B cell (primary cell): ENCODE measurements at places on chromosomes 7 and 10.

DNA sequence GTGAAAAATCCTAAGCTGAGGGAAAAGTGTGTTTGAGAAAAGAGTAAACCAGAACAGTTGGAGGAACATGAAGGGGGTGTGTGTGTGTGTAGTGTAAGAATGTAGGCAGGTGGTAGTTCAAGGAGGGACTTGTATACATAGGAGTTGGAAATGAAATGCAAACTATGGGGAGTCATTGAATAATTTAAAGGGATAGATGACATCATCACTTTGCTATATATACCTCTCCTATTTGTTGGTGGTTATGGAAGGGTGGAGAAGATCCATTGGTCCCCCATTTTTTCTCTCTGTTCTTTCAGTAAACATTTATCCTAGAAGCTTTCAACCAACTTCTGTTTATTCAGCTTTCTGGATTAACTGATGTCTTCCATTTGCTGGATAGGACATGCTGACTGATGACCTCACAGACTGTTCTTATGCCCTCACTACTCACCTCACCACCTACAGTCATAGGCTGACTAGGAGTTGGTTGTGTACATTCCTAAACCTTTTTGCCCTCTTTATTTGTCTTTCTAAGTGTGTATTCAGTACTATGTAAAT lies 20.8 kb downstream of the PPP1R9A start:
- H3K27me3 ChIP-seq = no peaks in the 10 kb centered on the region
- H3K36me3 ChIP-seq = no peaks in the 10 kb centered on the region
- DNase-seq = no peak
- H3K4me1 ChIP-seq = peaks cover 6% of the 10 kb centered on the region
- H3K27ac ChIP-seq = no peak overlapping the region

- no peak overlapping the region for H3K27ac ChIP-seq
- no peaks in the 10 kb centered on the region for H3K36me3 ChIP-seq
- no peak overlapping the region for H3K4me3 ChIP-seq
- no peaks in the 10 kb centered on the region for H3K27me3 ChIP-seq
Observed at GRCh38 chr10:51487576-51487975, 211.8 kb downstream of the CSTF2T start.

- H3K27ac ChIP-seq = no peak overlapping the region
- no peaks in the 10 kb centered on the region for H3K4me1 ChIP-seq
- H3K4me3 ChIP-seq = no peak overlapping the region
- DNase-seq = no peak
Observed at GRCh38 chr10:117492504-117492903, 50.0 kb upstream of the EMX2 start.

GRCh38 chr10:11404901-11405300 lies 206.5 kb downstream of the USP6NL start:
- H3K27me3 ChIP-seq = no peaks in the 10 kb centered on the region
- peak; percentile 25 for DNase-seq
- peaks cover 64% of the 10 kb centered on the region for H3K4me1 ChIP-seq
- no peak overlapping the region for H3K4me3 ChIP-seq

GRCh38 chr10:53003094-53003493 lies 230.5 kb upstream of the MBL2 start:
- H3K27me3 ChIP-seq = no peaks in the 10 kb centered on the region
- no peak overlapping the region for H3K27ac ChIP-seq
- no peaks in the 10 kb centered on the region for H3K36me3 ChIP-seq
- H3K4me1 ChIP-seq = no peaks in the 10 kb centered on the region

DNA sequence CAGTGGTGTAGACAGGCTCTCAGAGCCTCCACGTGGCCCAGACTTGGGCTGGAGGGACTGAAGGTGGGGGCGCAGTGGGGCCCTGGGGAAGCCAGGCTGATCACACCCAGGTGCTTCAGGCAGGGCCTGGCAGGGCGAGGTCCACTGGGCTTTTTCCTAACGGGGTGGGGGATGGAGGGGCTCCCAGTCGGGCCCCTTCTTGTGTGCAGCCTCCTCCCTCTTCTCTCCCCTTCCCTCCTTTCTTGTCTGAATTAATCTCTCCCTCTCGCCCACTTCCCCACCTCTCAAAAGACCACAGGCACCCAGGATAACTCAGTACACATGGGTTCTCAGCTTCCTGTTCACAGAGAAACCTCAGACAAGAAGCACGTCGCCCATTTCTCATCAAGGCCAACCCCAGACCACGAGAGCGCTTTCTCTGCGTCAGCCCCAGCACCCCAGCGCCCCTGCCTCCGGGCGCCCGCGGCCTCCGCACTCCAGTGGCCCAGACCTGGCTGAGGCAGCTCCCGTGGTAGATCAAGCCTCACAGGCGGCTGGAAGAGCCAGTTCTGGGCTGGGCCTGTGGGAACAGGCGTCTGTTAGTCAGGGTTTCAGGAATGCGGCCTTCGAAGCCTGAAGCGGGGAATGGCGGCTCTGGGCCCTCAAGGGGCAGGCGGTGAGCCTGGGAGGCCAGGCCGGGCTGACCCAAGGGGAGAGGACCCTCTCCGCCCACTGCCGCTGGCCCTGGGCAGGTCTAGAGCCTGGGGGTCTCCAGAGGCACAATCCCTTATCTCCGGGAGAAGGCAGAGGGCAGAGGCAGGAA lies 50.6 kb downstream of the PWWP2B start:
- H3K27ac ChIP-seq = peak overlapping the region; percentile 89
- no peaks in the 10 kb centered on the region for H3K36me3 ChIP-seq
- H3K4me1 ChIP-seq = peaks cover 65% of the 10 kb centered on the region
- peak; percentile 89 for DNase-seq
- H3K27me3 ChIP-seq = no peaks in the 10 kb centered on the region

- DNase-seq = no peak
- no peaks in the 10 kb centered on the region for H3K36me3 ChIP-seq
- no peak overlapping the region for H3K27ac ChIP-seq
- no peaks in the 10 kb centered on the region for H3K4me1 ChIP-seq
- H3K4me3 ChIP-seq = no peak overlapping the region
Observed at GRCh38 chr7:112362053-112362650, 88.1 kb upstream of the IFRD1 start.

DNA sequence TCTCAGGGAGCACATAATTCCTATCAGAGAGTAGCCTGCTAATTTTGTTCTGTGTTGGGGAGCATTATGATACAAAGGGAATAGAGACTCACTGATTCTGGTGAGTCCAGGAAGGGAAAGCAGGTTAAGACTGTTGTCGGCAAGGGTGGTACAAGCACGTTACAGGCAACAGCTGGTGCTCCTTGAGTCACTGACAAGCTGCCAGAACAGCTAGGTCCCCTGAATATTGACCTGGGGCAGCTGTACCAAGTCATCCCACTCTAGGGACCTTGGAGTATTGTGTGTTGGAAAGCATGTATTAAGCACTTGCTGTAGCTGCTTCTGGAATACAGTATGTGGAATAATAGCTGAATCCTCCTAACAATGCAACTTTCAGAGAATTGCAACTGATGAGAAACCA lies 37.0 kb upstream of the GLCCI1 start:
- H3K36me3 ChIP-seq = no peaks in the 10 kb centered on the region
- H3K27me3 ChIP-seq = no peaks in the 10 kb centered on the region
- H3K27ac ChIP-seq = no peak overlapping the region
- H3K4me3 ChIP-seq = no peak overlapping the region
- no peaks in the 10 kb centered on the region for H3K4me1 ChIP-seq

- no peak overlapping the region for H3K4me3 ChIP-seq
- no peaks in the 10 kb centered on the region for H3K36me3 ChIP-seq
Observed at GRCh38 chr10:20485554-20485953, 411.6 kb downstream of the NEBL start.

- H3K4me3 ChIP-seq = no peak overlapping the region
- H3K27me3 ChIP-seq = no peaks in the 10 kb centered on the region
- H3K4me1 ChIP-seq = no peaks in the 10 kb centered on the region
- H3K27ac ChIP-seq = no peak overlapping the region
- DNase-seq = no peak
- H3K36me3 ChIP-seq = no peaks in the 10 kb centered on the region
Observed at GRCh38 chr7:94274828-94275227, 119.9 kb upstream of the COL1A2 start.

GRCh38 chr7:1369916-1370657 lies 89.2 kb downstream of the MICALL2 start:
- H3K36me3 ChIP-seq = no peaks in the 10 kb centered on the region
- no peaks in the 10 kb centered on the region for H3K4me1 ChIP-seq
- no peak overlapping the region for H3K4me3 ChIP-seq
- H3K27ac ChIP-seq = no peak overlapping the region

DNA sequence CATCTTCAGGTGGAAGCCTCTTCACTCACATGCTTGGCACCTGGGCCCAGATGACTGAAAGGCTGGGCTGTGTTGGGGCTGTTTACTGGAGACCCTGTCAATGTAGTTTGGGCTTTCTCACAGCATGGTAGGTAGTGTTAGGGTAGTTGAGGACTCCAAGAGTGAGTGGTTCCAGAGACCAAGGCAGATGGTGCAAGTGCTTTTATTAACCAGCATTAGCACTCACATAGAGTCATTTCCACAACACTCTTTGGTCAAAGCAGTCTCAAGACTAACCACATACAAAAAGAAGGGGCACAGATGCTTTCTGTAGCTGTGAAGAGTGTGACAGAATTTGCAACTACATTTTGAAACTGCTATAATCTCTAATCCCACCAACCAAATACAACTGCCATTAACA lies 135.0 kb downstream of the RTKN2 start:
- H3K36me3 ChIP-seq = no peaks in the 10 kb centered on the region
- H3K27me3 ChIP-seq = no peaks in the 10 kb centered on the region
- no peak overlapping the region for H3K27ac ChIP-seq
- H3K4me1 ChIP-seq = no peaks in the 10 kb centered on the region
- DNase-seq = no peak

- H3K36me3 ChIP-seq = peaks cover 11% of the 10 kb centered on the region
- no peak overlapping the region for H3K4me3 ChIP-seq
- H3K27ac ChIP-seq = no peak overlapping the region
- DNase-seq = no peak
Observed at GRCh38 chr7:92614660-92615174, 24.5 kb upstream of the FAM133B start.

- no peaks in the 10 kb centered on the region for H3K36me3 ChIP-seq
- no peak overlapping the region for H3K27ac ChIP-seq
- peaks cover 13% of the 10 kb centered on the region for H3K27me3 ChIP-seq
- H3K4me1 ChIP-seq = no peaks in the 10 kb centered on the region
- H3K4me3 ChIP-seq = no peak overlapping the region
Observed at GRCh38 chr7:142556740-142557139, 192.5 kb upstream of the PRSS1 start.

DNA sequence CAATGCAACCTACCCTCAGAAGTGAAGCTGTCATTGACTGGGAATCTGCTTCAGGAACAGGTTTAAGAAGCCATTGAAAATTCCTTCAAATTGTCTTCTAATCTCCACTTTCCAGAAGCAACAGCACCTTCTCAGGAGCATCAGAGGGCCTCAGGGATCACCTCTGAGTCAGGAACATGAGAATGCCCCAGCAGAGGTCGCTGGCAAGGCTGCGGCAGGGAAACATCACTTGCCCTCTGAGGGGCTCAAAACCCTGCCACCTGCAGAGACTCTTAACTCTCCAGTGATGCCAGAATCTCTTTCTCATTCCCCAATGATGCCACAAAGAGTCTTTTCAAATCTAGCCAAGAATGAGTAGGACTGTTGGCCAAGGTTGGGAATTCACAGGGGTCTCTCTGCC lies 5.9 kb upstream of the MAPK8 start:
- H3K4me1 ChIP-seq = no peaks in the 10 kb centered on the region
- no peak overlapping the region for H3K4me3 ChIP-seq
- DNase-seq = no peak
- H3K27ac ChIP-seq = no peak overlapping the region
- no peaks in the 10 kb centered on the region for H3K36me3 ChIP-seq
- no peaks in the 10 kb centered on the region for H3K27me3 ChIP-seq

DNA sequence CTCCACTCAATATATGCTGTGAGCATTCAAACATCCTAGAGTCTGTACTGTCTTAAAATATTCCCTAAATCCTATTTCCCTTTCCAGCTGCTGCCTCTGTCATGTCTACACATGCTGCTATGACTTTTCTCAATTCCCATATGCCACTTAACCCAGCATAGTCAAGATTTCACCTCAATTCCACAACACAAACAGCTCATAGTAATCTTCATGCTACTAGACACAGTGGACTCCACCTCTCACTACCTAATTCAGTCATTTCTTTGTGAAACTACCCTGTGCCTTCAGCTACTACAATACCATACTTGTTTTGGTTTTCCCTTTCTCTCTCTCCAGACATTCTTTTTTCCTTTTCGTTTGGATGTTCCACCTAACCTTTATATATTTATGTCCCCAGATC lies 45.5 kb downstream of the GSAP start:
- H3K4me3 ChIP-seq = no peak overlapping the region
- H3K36me3 ChIP-seq = peaks cover 70% of the 10 kb centered on the region
- no peaks in the 10 kb centered on the region for H3K27me3 ChIP-seq
- no peak for DNase-seq

- H3K27ac ChIP-seq = no peak overlapping the region
- DNase-seq = no peak
- no peak overlapping the region for H3K4me3 ChIP-seq
- H3K36me3 ChIP-seq = no peaks in the 10 kb centered on the region
- no peaks in the 10 kb centered on the region for H3K27me3 ChIP-seq
- no peaks in the 10 kb centered on the region for H3K4me1 ChIP-seq
Observed at GRCh38 chr10:73552819-73553715, 38.1 kb downstream of the USP54 start.

- no peak overlapping the region for H3K4me3 ChIP-seq
- DNase-seq = no peak
- no peak overlapping the region for H3K27ac ChIP-seq
Observed at GRCh38 chr10:60892571-60892970, 51.4 kb downstream of the RHOBTB1 start.

- H3K27me3 ChIP-seq = no peaks in the 10 kb centered on the region
- no peak overlapping the region for H3K4me3 ChIP-seq
- no peaks in the 10 kb centered on the region for H3K4me1 ChIP-seq
- no peak overlapping the region for H3K27ac ChIP-seq
Observed at GRCh38 chr10:77744245-77744644, 106.6 kb upstream of the KCNMA1 start.

DNA sequence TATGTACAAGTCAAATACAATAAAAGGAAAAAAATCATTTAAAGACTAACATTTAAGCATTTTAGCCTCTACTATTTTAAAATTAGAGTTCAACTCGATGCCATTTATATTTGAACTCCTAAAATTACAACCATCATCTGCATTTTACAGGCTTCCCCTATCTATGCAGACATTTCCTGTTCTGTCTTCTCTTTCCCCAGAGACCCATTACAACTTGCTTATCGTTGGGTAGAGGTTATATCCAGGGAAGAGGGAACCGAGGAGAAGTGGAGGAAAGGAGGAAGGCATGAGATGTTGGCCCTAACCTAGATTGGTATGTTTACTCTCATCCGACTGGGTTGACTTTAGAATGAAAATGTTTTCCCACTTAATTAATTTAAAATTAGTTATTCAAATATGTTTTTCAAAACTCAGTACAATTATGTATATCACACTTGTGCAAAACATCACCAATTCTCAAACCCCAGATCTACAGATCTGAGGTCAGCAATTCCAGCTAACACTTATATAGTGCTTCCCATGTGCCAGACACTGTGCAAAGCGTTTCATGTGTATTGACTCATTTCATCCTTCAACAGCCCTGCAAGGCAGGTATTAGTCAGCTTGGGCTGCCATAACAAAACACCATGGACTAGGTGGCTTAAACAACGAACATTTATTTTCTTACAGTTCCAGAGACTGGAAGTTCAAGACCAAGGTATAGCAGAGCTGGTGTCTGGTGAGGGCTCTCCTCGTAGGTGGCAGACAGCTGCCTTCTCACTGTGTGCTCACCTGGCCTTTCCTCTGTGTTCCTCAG lies 27.3 kb upstream of the HERPUD2 start:
- H3K27me3 ChIP-seq = no peaks in the 10 kb centered on the region
- H3K4me1 ChIP-seq = peaks cover 57% of the 10 kb centered on the region
- H3K4me3 ChIP-seq = no peak overlapping the region
- H3K27ac ChIP-seq = peak overlapping the region; percentile 62
- H3K36me3 ChIP-seq = no peaks in the 10 kb centered on the region

GRCh38 chr7:92588561-92588960 lies 1.6 kb downstream of the FAM133B start:
- DNase-seq = no peak
- no peak overlapping the region for H3K27ac ChIP-seq
- peaks cover 22% of the 10 kb centered on the region for H3K4me1 ChIP-seq
- no peak overlapping the region for H3K4me3 ChIP-seq
- no peaks in the 10 kb centered on the region for H3K36me3 ChIP-seq
